ENCODE measurements at places on chromosomes 11 and 22. TPM values are rescaled to one million over a fixed set of nuclear protein-coding genes. Genes with fewer than 3 reads are reported as not detected.

NLRP14 gene
- total RNA-seq = not detected

DDTL gene
- total RNA-seq = 4.2 TPM

RBFOX2 gene
- 51.9 TPM for total RNA-seq

DNA sequence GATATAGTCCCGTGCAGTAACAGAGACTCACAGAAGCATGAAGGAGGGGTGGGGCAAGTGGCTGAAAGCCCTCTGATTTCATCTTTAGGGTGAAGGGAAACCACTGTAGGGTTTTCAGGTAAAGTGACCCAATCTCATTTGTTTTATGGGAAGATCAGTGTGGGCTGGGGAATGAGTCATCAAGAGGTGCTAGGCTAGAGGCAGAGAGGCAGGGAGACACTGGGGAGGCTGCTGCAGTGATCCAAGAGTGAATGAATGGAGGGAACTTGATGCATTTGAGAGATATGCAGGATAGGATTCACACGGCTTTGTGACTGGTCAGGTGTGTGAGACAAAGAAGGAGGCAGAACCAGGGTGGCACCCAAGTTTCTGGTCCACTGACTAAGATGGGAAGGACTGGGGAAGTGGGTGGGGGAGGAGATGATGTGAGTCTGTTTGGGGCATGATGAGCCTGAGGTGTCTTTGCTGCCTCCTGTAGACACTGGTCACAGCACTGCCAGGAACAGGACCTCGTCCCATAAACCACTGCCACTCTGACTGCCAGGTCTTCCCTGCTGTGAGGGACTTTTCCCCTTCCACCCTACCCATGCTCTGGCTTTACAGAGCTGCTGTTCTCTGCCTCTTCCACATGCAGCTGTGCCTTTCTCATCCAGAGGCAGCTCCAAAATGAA, 239.0 kb downstream of the TENM4 start:
- H3K27ac ChIP-seq = no peak overlapping the region
- no peaks in the 10 kb centered on the region for H3K36me3 ChIP-seq
- H3K4me3 ChIP-seq = no peak overlapping the region
- H3K4me1 ChIP-seq = no peaks in the 10 kb centered on the region

DNA sequence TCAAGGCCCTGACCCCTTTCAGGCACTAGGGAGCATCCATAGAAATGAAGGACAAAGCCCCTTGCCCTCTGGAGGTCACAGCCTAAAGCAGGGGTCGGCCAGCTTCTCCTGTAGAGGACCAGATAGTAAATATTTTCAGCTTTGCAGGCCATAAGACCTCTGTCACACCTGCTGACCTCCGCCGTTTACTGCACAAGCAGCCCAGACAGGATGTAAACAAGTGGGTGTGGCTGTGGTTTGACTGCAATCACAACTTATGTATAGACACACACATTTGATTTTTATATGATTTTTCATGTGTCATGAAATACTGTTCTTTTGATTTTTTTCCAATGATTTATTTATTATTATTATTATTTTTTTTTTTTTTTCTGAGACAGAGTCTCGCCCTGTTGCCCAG, 34.3 kb downstream of the KIAA1671 start:
- no peak overlapping the region for H3K27ac ChIP-seq
- H3K36me3 ChIP-seq = no peaks in the 10 kb centered on the region
- no peaks in the 10 kb centered on the region for H3K27me3 ChIP-seq

DNA sequence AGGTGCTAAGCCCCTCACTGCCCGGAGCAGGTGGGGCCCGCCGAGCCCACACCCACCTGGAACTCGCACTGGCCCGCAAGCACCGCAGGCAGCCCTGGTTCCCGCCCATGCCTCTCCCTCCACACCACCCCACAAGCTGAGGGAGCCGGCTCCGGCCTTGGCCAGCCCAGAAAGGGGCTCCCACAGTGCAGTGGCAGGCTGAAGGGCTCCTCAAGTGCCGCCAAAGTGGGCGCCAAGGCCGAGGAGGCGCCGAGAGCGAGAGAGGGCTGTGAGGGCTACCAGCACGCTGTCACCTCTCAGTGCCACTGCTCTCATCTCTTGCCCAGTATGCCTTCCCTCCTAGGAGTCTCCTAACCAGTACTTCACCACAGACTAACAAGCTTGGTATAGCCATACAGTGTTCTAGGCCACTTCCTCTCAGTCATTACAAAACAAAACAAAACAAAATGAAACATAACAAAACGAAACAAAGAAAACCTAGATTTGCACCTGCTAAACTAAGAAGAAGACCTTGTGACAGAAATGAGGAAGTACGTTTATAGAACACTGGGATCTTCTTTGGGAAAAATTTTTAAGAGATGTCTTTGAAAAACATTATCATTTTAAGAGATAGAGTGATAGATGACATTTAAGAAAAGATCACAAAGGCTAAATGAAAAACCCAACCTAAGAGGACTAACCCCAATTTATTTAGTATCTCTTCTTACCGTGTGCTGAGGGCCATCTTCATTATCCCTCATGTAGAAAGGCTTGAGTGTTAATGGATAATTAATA, 47.7 kb upstream of the GAB2 start:
- no peaks in the 10 kb centered on the region for H3K27me3 ChIP-seq
- H3K4me3 ChIP-seq = no peak overlapping the region
- H3K36me3 ChIP-seq = peaks cover 43% of the 10 kb centered on the region
- H3K27ac ChIP-seq = peak overlapping the region; percentile 67
- peak; percentile 16 for DNase-seq
